Central memory CD8-positive, alpha-beta T cell (primary cell): ENCODE measurements at places on chromosomes 5 and 9.

DNA sequence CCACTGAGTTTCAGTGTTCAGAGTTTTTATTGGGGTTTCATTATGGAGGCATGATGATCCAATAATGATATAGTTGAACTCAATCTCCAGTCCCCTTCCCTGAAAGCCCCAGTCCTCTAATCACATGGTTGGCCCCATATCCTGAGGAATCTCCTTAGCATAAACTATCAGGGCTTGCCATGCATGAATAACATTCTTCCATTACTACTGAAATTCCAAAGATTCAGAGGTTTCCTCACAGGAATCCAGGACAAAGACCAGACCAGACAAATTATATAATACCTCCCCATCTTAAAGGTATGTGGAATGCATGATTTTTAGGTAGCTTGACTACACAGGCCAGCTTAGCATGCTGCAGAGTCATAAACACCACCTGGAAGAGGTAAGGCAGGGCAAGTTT lies 15.5 kb upstream of the LRRTM2 start:
- DNase-seq: no peak

DNA sequence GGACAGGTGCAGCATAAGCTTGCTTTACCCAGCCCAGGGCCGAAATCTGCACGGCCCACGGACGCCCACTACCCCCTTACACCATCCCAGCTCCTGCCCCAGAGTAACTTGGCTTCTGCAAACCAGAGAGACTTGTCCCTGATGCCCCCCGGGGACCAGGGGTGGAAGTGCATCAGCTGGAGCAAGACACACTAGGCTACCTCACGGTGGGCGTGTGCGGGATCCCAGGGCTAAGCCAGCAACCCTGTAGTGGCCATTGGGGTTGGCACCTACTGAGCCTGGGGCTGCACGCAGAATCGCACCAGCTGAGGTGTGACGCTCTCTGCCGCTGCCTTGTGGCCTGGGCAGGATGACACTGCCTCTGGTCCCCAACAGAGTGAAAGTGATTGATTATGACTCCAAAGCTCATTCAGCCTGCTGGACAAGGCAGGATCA lies 6.1 kb upstream of the ZNF79 start:
- no peak for DNase-seq

GRCh38 chr5:147949711-147950573 lies 43.6 kb upstream of the C5orf46 start:
- no peak for DNase-seq

- DNase-seq: no peak
Observed at GRCh38 chr9:137229903-137230704, 597 bp upstream of the SLC34A3 start.

DNA sequence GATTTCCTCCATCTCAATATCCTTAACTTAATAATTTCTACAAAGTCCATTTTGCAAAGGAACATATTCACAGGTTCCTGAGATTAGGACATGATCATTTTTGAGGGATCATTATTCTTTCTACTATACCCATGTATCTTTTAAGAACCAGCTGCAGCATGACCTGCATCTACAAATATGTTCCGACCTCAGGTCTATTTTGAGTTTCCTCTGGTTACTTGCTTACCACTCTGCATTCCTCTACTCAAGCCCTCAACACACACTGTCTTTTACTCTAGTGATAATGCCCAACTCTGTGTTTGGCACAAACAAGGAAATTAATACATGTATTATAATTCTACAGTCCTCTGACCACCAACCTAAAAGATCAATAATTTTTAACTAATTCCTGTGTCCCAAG lies 386.1 kb downstream of the DNAH5 start:
- no peak for DNase-seq

GRCh38 chr5:34728236-34728635 lies 72.1 kb downstream of the RAI14 start:
- no peak for DNase-seq

- no peak for DNase-seq
Observed at GRCh38 chr5:106525438-106525837, 1145.3 kb downstream of the EFNA5 start.

DNA sequence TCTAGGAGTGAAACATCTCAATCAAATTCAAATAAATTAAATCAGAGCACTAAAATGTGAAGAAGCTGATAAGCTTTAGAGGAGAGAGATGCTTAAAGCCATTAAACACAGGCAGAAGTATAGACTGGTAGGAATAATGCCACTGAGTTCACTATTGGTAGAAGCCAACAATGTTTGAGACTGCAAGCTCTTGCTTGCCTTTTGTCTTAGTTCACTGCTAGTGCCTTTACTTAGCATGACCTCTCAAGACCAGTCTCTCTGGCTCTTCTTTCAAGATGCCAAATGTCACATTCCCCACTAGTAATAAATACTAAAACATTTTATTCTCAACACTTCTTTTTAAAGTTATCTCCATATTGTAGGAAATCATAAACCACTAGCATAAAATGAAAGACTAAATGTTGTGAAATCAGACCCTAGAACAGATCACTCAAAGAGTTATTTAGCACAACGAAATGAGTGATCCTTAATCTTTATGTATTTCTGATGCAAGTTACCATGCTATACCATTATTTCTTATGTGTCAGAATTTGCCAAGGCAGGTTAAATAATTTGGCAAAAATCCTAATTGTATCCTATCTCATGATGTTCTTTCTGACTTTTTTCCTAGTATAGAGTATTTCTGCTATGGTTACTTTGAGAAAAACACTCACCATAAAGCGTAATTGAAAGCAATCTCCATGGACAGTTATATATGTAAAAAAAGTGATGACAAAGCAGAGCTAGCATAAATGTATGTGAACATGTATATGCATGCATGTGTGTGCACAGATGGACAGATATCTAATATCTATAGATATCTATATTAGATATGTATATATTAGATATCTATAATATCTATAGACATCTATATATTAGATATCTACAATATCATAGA lies 57.5 kb downstream of the PJA2 start:
- no peak for DNase-seq

- DNase-seq: no peak
Observed at GRCh38 chr5:36535378-36535777, 71.0 kb upstream of the SLC1A3 start.

DNA sequence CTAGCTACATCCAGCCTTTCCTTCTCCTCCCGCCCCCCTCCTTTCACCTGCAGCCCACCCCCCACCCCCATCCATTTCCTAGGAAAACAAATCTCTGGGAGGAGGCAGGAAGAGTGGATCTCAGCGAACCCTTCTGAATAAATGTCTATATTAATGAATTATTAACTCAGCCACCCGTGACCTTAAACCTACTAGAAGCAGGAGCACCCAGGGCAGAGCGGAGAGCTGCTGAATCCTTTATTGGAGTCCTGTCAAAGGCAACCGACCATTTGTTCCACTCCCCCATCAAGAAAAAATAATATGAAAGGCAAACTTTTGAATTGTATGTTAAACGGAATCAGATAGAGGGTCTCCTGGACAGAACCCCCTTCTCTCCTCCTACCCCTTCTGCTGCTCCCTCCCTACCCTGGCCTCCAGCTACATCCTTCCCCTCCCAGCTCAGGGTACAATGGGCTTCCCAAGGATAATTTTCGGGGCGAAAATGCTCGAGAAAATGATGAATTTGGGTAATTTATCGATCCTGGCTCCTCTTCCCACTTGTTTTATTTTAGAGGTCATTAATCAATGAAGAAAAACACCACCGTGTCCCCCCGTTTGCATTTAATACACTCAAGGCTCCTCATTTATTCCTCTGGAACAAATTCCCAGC lies 3.3 kb upstream of the PRDM6 start:
- DNase-seq: no peak

DNA sequence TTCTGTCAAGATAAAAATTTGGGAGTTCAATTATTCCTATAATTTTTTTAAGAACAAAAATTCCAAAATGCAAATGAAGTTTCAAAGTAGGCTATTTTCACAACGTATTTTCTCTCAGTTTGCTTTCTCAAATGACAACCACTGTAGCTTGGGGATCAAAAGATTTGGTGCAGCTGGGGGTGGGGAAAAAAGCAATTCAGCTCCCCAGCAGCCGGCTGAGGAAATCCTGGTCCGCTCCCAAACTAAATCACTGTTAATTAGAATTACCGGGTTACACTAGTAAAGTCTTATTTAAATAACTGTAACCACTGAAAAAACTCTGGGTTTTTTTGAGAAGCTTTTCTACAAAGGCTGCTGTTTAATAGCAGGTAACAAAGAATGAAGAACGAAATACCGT lies 5.7 kb downstream of the NR6A1 start:
- no peak for DNase-seq

GRCh38 chr5:59268756-59269415 lies 624.6 kb downstream of the PDE4D start:
- DNase-seq: no peak

- DNase-seq: no peak
Observed at GRCh38 chr5:42811591-42812446, at the start of gene SELENOP. TSS of gene SELENOP (minus strand) at chr5:42811892. CDS start at chr5:42808353, 3,539 bp downstream.

- DNase-seq: no peak
Observed at GRCh38 chr5:173625261-173625660, 8.8 kb upstream of the BOD1 start.

DNA sequence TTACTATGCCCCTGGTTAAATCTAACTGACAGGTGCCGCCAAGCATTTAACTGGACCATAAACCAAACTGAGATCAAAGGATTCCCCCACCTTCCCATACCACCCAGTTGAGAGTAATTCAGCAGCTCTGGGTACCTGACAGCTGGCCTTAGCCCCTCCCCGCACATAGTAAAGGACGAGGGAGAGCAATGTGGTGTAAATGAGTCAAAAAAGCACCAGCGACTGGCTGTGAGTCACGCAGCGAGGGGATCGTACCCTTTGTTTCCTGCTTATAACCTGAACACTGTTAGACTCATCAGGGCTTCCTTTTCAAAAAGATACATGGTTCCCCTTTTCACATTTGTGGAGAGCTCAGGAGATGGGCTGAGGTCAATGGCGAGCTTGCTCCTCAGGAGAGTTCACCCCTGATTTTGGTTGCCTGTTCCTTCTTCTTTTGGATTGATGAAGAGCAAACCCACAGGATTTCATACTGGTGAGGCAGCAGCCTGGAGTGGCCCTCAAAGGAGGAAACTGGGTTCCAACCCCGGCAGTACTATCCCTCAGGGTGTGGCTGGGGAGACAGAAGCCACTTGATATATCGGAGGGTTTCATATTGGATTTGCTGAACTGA lies 71.5 kb downstream of the ANKRD33B start:
- DNase-seq: no peak

DNA sequence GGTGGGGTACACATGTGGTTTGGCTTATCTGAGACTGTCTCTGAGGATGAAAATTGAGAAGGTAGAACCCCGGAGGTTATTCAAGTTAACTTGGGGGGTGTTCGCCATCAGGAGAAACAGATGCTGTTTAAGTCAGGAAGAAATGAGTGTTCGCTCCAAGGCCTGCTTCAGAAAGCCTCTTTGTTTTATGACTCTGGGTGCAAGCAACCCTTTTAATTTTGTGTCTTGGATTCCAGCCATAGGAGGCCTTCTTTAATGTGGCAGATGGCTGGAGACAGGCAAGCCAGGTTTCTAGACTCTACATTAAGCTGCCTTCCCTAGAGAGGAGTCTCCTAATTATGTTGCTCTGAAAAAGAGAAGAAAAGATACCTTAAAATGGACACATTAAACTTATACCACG lies 4.2 kb upstream of the SMAD5 start:
- no peak for DNase-seq

GRCh38 chr5:136511046-136511445 lies 145.7 kb upstream of the TRPC7 start:
- DNase-seq: no peak

DNA sequence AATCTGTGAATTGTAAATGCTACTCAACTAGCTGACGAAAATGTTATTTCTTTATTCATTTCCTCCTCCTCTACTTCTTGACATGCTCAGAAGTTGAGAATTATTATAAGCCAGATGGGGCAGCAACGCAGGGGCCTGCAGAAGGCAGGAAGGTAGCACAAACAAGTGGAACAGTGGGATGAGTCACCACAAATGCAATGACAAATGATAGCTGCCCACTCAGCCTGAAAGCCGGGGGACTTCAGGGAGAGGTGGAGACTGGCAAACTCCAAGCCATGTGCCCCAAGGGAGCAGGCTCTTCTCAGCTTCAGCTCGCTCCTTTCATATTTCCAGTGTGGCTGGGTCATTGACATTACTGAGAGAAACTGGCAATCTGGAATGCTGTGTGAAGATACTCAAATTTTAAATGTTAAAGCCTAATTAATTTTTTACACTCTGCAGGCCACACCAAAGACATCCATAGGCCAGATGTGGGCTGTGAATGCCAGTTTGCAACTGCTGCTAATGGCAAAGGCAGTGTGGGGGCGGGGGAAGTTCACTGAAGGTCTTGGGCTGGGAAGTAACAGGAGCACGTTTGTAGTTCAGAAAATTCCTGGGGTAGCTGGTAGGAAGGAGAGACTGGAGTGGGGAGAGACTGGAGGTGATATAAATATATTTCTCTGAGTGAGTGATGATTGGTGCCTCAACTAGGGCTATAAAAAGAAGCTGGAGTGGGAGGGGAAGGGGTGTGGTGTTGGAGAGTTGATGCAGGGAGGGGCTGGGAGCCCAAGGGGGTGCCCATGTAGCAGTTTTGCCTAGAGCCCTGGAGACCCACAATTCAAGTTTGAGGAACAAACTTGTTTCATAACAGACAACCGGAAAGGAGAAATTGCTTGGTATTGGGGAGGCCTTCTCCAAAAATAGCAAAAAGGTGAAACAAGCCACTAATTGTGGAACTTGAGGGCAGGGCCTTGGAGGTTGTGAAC lies 20.8 kb upstream of the ADRB2 start:
- no peak for DNase-seq

- DNase-seq: no peak
Observed at GRCh38 chr5:102701748-102702147, 53.4 kb upstream of the PAM start.

GRCh38 chr9:13002740-13003139 lies 227.9 kb downstream of the LURAP1L start:
- no peak for DNase-seq

DNA sequence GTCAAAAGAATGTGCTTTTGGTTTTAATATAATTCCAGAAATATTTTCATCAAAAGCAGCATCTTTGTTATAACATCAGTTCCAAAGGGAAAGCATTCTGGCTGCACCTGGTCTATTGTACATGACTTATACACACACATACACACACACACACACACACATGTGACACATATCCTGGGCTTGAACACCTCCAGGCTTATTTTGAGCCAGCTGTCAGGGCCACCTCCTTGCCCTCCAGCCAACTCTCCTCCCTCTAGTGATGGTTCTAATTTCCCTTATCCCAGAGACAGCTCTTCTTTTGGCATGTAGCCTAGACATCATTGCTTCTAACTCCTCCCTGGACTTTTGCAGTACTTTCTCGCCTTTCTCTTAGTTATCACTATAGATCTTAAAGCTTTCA lies 115.0 kb downstream of the PIK3R1 start:
- DNase-seq: no peak
